Fibroblast of villous mesenchyme (primary cell): ENCODE measurements at places on chromosomes 11 and 22. TPM values are rescaled to one million over a fixed set of nuclear protein-coding genes. Genes with fewer than 3 reads are reported as not detected.

Gene MRGPRX4
- total RNA-seq, result not detected in 2 replicates

Gene CENPM
- 14.2 and 21.6 TPM in 2 replicates for total RNA-seq

Gene IL18
- 1.6 and 2.2 TPM in 2 replicates for total RNA-seq

Gene POTEH
- not detected in 2 replicates for total RNA-seq

Gene BATF2
- 0.86 and 1.3 TPM in 2 replicates for total RNA-seq

Gene HORMAD2
- total RNA-seq, result not detected in 2 replicates

Gene EXPH5
- total RNA-seq, result 0.32 and 2.2 TPM in 2 replicates

Gene CARS1
- 68.2 and 87.6 TPM in 2 replicates for total RNA-seq

Gene ATP6V1E1
- total RNA-seq, result 128 and 177 TPM in 2 replicates
